ENCODE measurements at places on chromosomes 4 and X.

- no peak for DNase-seq
These were observed 58.0 kb upstream of the CHRDL1 start for GRCh38 chrX:110853610-110854009.

DNA sequence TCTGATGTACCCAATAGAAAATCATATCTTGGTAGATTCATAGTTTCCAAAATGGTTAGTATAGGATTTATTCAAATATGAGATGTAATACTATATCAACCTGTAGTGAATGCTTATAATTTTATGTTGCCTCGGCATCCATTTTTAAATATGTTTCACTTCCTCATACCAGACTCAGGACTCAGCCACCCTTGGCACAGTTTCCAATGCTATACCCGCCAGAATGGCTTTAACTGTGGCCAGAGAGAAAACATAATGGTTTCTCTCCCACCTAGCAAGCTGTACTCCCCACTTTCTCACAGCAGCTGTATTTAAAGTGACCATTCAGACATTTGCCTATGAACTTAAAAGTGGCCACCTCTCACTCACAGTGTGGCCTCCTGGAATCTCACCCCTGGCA, 466.6 kb upstream of the PABPC4L start:
- no peak for DNase-seq

GRCh38 chr4:121686255-121686654, 10.5 kb downstream of the ANXA5 start:
- DNase-seq, result no peak

DNA sequence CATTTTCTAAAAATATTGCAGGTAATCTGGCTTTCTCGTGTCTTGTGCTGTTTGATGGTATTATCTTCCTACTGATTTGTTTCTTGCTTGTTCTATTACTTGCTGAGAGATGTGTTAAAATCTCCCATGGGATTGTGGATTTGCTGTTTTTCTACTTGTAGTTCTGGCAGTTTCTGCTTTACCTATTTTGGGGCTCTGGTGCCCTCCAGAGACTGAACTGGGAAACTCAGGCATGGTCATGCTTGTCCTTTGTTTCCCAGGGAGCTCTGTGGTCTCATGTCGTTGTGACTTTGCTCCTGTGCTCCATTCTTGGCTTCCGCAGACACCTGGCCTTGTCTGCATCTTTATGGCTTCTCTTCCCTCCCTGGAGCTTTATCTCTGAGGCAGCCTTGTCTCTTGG, 39.5 kb downstream of the NSD2 start:
- DNase-seq, result no peak

- no peak for DNase-seq
These were observed 793.9 kb downstream of the ADGRL3 start for GRCh38 chr4:61994036-61994435.

DNA sequence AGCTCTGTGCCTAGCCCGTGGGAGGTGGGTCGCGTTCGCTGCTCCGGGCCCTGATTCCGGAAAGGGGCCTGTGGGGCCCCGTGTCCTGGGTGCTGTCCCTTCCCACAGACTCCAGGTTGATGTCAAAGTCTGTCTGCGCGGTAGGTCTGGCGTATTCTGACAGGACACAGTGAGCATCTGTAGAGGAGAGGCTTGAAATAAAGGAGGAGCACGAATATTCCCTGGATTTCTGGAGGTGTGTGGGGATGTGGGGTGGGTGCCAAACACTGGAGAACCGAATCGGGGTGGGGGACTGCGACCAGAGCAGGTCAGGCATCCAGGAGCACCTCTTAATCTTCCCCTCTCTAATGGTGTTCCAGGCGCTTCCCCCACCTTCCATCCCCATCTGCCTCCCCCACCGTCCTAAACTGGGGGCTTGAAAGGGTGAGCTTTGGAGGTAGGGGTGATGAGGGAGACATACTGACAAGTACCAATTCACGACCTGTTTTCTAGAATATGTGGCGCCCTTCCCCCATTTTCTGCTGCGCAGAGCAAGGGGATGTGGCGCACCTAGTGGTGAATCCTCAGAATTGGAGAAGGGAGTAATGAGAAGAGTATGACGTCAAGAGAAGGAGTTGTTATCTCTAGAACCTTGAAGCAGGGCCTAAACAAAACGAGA, 877 bp downstream of the GPRASP1 start:
- DNase-seq, result no peak

DNA sequence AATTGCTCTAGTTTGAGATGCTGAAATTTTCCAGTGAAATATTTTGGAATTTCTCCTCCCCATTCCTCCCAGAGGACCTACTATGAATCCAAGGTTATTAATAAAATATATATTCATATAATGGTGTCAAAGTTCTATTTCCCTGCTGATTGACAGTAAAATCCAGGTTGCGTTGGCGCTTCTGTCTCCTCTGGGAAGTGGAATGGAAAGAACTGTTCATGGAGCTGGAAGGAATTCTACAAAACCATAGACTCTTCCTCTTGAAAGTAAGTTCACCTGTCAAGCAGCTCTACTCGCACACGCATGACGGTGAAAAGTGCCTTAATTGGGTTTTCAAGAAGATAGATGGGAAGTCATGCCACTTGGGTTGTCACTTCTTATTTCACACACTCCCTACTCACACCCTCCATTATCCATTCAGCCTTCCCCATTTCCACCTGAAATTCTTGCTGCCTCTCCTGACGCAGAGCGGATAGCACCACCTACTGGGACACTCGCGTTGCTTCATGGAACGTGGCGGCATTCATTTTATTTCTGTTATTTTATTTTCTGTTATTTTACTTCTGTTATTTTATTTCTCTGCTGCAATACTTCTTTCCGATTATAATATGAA, 351.6 kb downstream of the NLGN4X start:
- DNase-seq, result no peak

GRCh38 chr4:187006189-187006618, 282.5 kb upstream of the FAT1 start:
- DNase-seq, result no peak

GRCh38 chr4:11050766-11051165, 366.2 kb upstream of the CLNK start:
- no peak for DNase-seq

GRCh38 chr4:124481123-124481522, 231.4 kb downstream of the ANKRD50 start:
- DNase-seq, result no peak

DNA sequence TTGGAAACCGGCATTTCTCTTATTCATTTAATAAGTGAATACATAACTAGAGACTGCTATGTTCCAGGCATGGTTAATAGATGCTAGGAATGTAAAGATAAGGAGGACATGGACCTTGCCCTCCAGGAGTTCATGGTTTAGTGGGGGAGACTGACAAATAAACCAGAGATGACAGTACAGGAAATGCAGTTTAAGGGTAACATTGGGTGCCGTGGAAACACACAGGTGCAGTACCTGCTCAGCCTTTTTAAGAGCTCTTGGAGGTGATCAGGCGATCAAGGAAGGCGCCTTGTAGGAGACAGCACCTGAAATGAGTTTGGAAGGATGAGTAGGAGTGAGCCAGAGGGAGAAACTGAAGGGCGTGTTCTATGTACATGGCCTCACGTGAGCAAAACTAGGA, 145.8 kb downstream of the AASDH start:
- no peak for DNase-seq

GRCh38 chr4:54625391-54625790, 32.4 kb upstream of the KIT start:
- no peak for DNase-seq

GRCh38 chr4:154158361-154159155, 333.0 kb downstream of the DCHS2 start:
- no peak for DNase-seq

- no peak for DNase-seq
These were observed 30.8 kb downstream of the SPINK2 start for GRCh38 chr4:56790691-56791091.

DNA sequence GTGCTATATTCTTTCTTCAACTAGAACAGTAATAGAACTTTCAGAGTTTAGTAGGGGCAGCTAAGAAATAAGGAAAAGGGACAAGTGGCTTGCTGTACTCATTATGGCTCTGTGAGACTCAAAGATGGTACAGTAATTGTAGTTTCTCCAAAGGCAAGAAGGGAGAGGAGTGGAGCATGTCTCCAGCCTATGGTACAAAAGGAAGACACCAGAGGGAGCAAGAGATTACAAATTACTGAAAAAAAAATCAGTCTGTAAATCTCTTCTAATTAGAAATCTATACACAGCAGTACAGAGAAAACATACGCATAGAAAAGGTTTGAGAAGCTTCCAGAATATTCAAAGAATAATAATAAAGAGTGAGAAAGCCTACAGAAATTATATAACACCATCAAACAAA, 61.4 kb downstream of the KLHL4 start:
- DNase-seq, result no peak

DNA sequence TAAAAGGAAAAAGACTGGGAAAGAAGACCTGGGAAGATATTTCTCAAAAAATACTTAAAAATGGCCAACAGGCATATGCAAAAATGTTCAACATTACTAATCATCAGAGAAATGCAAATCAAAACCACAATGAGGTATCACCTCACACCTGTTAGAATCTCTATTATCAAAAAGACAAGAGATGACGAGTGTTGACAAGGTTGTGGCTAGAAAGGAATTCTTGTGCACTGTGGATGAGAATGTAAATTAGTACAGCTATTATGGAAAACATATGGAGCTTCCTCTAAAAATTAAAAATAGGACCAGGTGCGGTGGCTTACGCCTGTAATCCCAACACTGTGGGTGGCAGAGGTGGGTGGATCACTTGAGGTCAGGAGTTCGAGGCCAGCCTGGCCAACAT, 50.0 kb downstream of the C4orf46 start:
- DNase-seq, result no peak

GRCh38 chr4:1815096-1815996, 22.3 kb downstream of the FGFR3 start:
- no peak for DNase-seq

DNA sequence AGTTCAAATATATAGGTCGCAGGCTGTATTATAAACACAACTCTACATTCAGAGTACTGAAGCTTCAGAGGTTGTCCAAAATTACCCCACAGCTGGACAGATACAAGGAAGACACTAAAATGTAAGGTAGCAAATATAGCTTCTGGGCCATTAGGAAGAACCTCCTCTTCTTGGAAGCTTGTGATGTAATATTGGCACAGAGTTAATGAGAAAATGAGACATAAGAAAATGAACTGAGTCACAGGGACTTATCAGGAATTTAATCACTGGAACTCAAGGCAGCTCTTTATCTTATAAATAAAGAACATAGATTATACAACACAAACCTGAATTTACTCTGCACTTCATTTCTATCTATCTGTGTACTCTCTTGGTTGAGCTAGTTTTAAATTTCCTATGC, 344.7 kb downstream of the PCDH10 start:
- DNase-seq, result no peak

DNA sequence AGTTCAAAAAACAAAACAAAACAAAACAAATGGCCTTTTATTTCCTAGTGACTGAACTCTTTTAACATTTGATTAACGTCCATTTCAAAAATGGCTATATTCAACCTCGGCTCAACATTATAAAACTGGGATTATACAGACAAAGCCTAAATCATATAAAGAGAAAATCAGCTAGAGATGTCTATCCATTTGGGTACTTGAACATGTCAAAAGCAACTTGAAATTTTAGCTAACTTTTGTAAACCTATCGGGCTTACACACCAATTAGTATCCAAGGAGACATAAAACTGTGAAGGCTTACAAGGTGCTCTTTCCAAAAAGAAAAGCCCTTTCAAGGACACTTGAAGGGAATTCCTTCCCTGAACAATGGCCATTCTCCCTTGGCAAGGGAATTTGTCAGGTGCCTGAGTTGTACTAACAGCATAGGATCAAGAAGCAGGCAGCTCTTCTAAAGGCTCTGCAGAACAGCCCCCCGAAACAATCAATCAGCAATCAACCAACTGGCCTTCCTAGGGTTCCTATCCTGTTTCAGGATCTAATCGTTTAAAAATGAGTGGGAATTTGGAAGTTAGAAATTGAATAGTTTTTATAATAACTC, 633.7 kb upstream of the HTR2C start:
- no peak for DNase-seq

DNA sequence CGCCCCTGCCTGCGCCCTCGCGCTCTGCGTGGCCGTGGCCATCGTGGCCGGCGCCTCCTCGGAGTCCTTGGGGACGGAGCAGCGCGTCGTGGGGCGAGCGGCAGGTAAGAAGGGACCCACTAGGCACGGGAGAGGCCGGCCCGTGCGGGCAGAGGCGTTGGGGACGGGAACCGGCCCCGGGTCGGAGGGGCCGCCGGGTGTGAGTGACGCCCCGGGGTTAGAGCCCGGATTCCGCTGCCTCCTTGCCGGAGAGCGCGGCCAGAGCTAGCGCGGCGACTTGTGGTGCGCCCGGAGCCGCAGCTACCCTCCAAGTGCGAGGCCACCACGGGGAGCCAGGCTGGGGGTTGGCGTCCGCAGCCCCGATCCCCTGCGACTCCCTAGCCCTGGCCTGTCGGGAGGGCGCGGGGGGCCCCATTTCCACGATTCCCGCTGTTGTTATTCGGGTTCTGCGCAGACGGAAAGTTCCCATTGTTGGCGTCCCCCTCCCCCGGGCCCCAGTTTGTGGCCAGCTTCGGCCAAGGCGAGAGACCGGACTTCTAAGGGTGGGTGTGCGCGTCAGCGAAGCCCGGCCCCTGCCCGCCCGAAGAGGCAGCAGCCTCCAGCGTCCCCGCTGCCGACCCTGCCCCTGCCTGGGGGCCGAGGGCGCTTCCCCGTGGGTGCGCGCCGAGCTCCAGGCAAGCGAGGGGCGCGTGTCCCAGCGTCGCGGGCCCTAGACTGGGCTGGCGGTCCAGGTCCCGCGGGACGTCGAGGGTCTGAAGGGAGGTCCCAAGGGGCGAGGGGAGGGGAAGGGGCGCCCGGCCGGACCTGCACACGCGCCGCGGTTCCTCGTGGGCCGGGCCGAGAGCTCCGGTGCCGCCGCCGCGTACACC, 1.1 kb downstream of the FGFR3 start:
- DNase-seq, result no peak

GRCh38 chrX:85963736-85964135, 83.6 kb downstream of the CHM start:
- DNase-seq, result no peak

DNA sequence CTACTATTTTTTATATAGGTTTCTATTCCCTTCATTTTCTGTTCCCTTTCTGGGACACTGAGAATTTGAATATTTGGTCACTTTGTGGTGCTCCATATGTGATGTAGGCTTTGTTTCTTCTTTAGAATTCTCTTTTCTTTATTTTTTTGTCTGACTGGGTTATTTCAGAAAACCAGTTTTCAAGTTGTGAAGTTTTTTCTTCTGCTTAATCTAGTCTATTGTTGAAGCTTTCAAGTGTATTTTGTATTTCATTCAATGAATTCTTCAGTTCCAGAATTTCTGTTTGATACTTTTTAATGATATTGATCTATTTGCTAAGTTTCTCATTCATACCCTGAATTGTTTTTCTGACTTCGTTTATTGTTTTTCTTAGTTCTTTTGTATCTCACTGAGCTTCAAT, 96.2 kb upstream of the HAND2 start:
- no peak for DNase-seq
